Dermis blood vessel endothelial cell (primary cell): ENCODE measurements at places on chromosomes 3 and 15. TPM values are rescaled to one million over a fixed set of nuclear protein-coding genes. Genes with fewer than 3 reads are reported as not detected.

- no peak for DNase-seq
These were observed 60.5 kb downstream of the SLMAP start for GRCh38 chr3:57816471-57817095.

- no peak for DNase-seq
These were observed 247 bp downstream of the FETUB start for GRCh38 chr3:186640473-186640818.

- peak; percentile 11 for DNase-seq
These were observed 23.1 kb downstream of the P3H2 start for GRCh38 chr3:190097617-190098016.

- DNase-seq, result no peak
These were observed 1144.2 kb downstream of the ROBO2 start for GRCh38 chr3:78183906-78184599.

- DNase-seq, result no peak
These were observed 72.2 kb downstream of the NR1D2 start for GRCh38 chr3:24017305-24017704.

DNA sequence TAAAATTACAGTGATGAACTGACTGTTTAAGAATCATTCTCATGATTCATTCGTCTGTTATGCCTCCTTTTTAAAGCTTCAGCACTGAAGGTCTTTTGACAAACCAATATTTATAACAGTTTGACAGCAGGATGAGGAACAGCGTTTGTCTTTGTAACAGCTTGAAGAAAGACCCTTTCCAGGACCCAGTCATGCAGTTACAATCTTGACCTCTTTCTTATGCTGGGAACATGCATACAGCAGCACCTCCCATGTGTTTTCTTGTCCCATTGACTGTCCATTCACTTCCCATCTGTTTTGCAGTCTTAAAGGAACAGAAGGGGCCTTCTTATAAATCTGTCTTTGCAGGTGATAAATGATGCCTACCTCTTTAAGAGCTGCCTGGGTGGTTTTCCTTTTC lies 87.2 kb downstream of the OPA1 start:
- DNase-seq, result no peak

- DNase-seq, result no peak
These were observed 14.3 kb downstream of the DUOX2 start for GRCh38 chr15:45099549-45100165.

GRCh38 chr15:42490291-42490670 lies 660 bp downstream of the ZNF106 start:
- DNase-seq, result peak; percentile 28

DNA sequence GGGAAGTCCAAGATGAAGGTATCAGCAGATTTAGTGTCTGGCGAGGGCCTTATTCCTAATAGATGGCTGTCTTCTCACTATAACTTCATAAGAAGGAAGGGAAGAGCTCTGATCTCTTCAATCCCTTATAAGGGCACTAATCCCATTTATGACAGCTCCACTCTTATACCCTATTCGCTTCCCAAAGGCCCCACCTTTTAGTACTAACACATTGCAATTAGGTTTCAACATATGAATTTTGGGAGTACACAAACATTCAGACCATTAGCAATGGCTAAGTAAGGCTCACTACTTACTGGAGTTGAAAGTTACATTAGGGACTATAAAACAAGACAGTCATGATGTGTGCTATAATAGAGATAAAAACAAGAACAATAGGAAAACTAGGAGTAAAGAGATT lies 118.9 kb downstream of the NECTIN3 start:
- DNase-seq, result no peak

GRCh38 chr3:11154036-11154952 lies at the start of gene HRH1:
Gene HRH1, plus strand, starts transcription at chr3:11154493. Its CDS starts 104,545 bp downstream, at chr3:11259038.
- peak; percentile 51 for DNase-seq

GRCh38 chr15:48754011-48754410 lies 56.9 kb downstream of the CEP152 start:
- DNase-seq, result no peak

DNA sequence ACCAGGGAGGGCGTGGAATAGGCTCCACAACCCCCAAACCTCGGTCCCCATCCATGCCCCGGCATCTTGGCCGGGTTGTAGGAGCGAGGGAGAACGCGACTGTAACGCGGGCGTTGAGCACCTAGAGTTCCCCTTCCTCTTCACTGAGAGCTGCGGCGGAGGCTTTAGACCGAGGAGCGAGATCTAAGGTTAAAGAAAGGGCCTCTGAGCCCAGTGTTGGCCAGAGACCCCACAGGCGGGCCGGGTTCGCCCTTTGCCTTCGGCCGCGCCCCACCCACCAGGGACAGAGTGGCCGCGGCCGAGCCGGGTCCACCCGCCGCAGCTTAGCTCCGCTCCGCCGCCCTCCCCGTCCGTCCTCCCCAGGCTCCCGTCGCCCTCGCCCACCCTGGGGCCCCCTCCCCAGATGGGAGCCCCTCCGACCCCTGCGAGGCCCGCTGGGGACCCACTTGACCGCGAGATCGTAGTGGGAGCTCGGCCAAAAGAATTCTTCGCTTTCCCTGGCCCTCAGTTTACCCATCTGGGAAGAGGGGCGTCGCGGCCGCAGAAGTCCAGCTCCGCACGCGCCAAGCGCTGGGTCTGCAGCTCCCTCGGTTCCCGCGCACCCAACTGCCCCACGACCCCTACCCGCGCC lies 425 bp downstream of the ANPEP start:
- DNase-seq, result peak; percentile 31

DNA sequence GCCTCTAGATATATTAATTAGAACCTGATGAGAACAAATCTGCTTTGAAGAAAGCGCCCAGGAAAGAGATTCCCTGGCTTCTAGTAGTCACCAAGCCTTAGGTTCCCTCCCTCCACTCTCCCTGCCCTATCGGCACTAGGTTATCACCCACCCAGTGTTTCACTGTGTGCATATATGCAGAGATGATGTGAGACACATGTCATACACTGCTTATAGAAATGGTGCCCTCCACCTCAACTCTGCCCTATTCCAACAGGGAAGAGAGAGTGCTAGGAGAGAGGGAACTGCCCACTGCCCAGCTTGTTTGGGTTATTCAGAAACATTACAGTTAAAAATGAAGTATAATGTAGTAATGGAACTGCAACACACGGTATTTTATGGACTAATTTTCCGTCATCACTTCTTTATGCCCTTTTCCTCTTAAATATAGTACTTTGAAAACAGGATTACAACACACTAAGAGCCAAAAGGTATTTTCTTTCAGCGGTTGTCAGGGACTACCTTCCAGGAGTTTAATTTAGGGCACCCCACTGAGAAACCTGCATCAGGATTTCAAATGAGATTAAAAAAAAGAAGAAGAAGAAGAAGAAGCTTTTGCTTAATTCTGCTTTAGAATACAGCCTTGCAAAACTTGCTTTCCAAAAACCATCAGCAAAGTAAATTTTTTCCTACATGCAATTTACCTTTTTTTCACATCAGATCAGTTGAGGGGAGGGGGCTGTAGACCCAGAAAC lies 55.3 kb downstream of the MEIS2 start:
- DNase-seq, result no peak

DNA sequence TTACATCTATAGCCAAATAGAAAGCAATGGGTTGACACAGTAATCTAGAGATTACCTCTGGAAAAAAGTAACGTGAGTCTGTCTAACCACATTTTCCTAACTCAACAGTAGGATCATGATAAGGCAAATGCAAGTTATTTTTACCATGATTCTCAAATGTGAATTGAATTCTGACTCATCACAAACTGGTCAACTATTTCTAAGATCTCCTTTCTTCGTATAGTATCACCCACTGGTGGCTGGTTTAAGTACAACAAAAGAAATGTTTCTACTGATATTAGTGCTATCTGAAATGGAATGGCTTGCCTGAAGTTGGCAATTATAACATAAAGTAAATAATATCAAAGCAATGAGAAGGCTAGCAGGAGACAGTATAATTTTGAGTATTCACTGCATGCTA lies 102.2 kb downstream of the ABI3BP start:
- peak; percentile 65 for DNase-seq

- DNase-seq, result no peak
These were observed 326.1 kb upstream of the LRRFIP2 start for GRCh38 chr3:37500518-37500917.

GRCh38 chr3:18444595-18445400 lies 19.7 kb upstream of the SATB1 start:
- peak; percentile 70 for DNase-seq

GRCh38 chr3:122688996-122689395 lies 8.4 kb downstream of the PARP14 start:
- DNase-seq, result peak; percentile 33

- no peak for DNase-seq
These were observed 22.0 kb downstream of the B3GALNT1 start for GRCh38 chr3:161083131-161083530.

DNA sequence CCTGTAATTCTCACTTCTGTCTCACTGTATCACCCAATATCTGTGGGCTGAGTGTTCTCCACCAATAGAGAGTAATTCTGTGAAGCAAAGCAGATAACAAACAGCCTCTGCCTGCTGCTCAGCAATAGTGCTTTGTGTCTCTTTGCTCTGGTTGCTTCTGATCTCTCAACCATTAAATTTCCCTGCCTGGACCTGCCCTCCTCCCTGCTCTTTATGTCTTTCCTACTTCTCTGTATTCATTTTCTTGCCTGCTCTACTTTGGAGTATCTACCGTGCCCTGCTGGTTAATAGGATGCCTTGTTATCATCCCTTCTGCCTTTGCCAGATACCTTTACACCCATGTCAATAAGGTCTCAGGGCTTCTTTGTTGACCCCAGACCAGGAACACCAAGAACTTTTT lies 102.9 kb upstream of the CGNL1 start:
- DNase-seq, result no peak

GRCh38 chr3:125140818-125141595 lies 71.5 kb downstream of the SLC12A8 start:
- DNase-seq, result no peak

- DNase-seq, result peak; percentile 24
These were observed 579.4 kb upstream of the TBL1XR1 start for GRCh38 chr3:177776661-177777101.

DNA sequence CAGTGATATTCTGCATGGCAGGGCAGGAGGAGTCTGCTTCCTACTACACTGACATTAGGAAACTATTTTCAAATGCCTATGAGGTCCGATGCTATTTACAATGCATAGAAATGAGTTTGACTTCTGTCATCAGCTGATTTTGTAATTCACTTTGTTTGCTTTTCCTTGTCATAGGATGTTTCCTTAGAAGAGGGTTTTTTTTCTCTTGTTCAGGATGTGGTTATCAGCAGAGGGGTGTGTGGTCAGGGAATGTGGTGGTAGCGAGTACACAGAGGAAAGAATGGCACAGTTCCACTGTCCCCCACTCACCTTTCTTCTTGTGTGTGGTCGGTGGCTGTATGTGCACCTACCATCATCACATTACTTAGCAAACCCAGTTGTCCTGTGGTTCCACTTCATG lies 231.5 kb downstream of the LRTM1 start:
- DNase-seq, result no peak

ITGA11 gene
- total RNA-seq, result 3.4 and 12.9 TPM in 2 replicates

FANCI gene
- total RNA-seq, result 23.1 and 59.0 TPM in 2 replicates

CAMKV gene
- total RNA-seq, result not detected in 2 replicates

SLC25A20 gene
- 21.9 and 29.3 TPM in 2 replicates for total RNA-seq

TGM4 gene
- total RNA-seq, result 0.14 TPM in 1 of 2 replicates, not detected in the other

SNURF gene
- 5.0 and 7.5 TPM in 2 replicates for total RNA-seq

GOLGA8O gene
- total RNA-seq, result 0.09 and 0.51 TPM in 2 replicates

BSN gene
- total RNA-seq, result under 0.01 and 0.05 TPM in 2 replicates

HES1 gene
- 45.8 and 91.0 TPM in 2 replicates for total RNA-seq

TTLL13 gene
- total RNA-seq, result 0.09 and 0.17 TPM in 2 replicates

STRA6 gene
- 0.51 TPM in 1 of 2 replicates, not detected in the other for total RNA-seq

AHSG gene
- 0.05 TPM in 1 of 2 replicates, not detected in the other for total RNA-seq

FRMD4B gene
- 112 and 117 TPM in 2 replicates for total RNA-seq

CLSTN2 gene
- 0.17 and 0.23 TPM in 2 replicates for total RNA-seq

GP5 gene
- total RNA-seq, result under 0.01 and 0.28 TPM in 2 replicates

TXNRD3 gene
- total RNA-seq, result 7.3 and 9.4 TPM in 2 replicates

LRTM1 gene
- total RNA-seq, result not detected in 2 replicates

PLA2G4D gene
- 0.17 TPM in 1 of 2 replicates, not detected in the other for total RNA-seq
